T follicular helper cell (primary cell): ENCODE measurements at places on chromosomes 3 and 15.

DNA sequence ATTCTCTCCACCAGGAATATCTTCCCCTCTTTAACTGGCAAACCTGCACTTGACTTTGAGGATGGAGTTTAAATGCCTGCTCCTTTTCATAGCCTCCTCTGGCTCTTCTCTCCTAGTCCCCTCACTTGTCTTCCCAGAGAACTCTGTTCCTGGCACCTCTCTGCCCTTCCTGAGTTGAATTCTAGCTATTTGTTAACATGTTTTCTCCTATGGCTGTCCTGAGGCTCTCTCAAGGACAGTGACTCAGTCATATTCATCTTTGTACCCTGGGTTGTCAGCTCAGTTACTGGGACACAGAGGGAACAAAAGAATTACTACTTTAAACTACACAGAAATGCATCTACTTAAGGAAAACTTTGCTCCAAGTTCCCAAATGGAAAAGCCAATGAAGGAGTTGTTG is 365.1 kb upstream of the ICE2 start:
- no peak for DNase-seq

GRCh38 chr15:52912172-52912571 is 122.0 kb upstream of the ONECUT1 start:
- no peak for DNase-seq

GRCh38 chr3:134267996-134268395 is 17.3 kb upstream of the RYK start:
- DNase-seq = no peak

- no peak for DNase-seq
Measured at GRCh38 chr3:150253622-150254021, 154.5 kb upstream of the TSC22D2 start.

DNA sequence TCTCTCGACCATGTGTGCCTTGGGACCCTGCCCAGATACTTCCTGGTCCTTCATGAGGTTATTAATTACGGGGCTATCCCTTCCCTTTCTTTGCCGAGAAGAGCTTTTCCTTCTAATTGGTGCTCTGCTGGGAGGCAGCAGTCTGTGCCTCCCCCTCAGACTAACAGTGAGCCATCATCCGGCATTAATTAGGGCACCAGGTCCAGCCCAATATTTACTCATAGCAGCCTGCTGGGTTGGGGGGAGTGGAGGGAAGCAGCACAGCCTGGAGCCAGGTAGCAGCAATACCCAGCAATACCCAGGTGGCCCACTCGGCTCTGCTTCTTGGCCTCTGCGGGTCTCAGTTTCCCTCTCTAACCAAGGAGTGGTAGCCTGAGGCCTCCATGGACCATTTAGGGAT is 20.1 kb downstream of the CACNA2D2 start:
- DNase-seq = no peak

- no peak for DNase-seq
Measured at GRCh38 chr3:144431134-144431533, 459.5 kb downstream of the DIPK2A start.

DNA sequence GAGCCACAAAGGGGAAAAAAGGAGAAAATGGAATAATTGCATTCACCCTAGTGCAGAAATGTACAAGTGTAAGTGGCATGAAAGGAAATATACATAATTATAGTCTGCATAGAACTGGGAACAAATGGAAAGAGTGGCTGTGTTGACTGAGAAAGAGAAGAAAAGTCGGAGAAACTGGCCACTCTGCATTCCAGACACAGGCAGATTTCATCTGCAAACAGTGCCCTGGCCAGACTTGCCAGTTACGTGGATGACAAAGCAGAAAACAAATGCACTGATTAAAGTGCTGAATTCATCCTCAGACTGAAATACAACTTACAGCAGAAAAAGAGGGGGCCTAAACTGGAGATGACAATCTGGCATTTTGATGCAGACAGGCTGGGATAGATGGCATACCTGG is 129.8 kb downstream of the FGF12 start:
- no peak for DNase-seq

DNA sequence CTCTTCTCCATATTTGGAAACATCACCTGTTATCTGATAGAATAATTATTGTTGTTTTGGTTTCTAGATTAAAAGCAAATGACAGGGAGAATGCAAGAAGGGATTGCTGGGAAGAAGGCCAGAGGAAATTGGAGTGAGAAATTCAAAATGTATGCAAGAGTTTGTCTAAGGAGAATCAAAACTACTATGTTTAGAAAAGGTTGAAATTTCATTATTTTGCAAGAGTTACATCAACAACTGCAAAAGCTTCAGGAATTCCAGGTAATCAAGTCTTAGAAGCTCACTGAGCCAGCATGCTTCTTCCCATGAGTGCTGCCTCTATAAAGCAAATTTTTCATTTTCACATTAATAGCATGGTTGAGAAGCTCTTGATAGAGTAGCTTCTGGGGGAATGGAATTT is 177.2 kb upstream of the GBE1 start:
- DNase-seq = no peak

GRCh38 chr3:11625376-11626083 is 18.2 kb downstream of the VGLL4 start:
- DNase-seq = no peak

DNA sequence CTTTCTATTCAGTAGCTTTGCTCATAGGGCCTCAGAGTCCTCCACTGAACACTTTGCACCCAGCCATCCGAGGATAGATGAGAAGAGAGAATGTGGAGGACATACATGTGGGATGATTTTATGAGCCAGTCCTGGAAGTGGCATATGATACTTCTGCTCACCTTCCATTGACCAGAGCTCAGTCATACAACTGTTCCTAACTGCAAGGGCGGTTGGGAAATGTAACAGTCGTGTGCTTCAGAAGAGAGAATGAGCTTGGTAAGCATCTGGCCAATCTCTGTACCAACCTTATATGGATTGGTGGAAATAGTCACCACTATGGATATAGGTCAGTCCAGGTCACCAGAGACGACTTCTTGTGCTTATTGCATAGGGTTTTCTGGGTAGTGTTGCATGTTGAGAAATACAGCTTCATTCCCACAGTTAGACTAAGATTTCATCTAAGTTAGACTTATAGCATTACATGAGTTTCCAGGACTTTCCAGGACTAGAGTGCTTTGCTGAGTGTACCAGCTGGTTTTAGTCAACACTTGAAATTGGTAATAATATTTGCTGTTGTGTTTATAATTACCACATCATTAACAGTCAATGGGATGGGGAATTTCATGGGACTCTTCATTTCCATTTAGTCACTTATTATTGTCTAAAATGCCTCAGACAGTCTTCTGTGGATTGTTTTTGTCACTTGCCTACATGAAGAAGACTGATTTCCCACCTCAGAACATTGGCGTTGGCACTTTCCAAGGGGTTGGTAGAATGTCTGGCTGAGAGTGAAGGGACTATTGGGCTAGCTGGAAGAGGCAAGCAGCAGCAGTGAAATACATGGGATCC is 214.5 kb upstream of the ROPN1 start:
- no peak for DNase-seq
